Thyroid gland (tissue), 4 donors: ENCODE measurements at places on chromosomes 11 and 22. TPM values are rescaled to one million over a fixed set of nuclear protein-coding genes. Genes with fewer than 3 reads are reported as not detected.

Gene WNT11
- 7.3 TPM for total RNA-seq

Gene CENPM
- total RNA-seq, result 0.56 TPM

Gene SEC14L6
- not detected for total RNA-seq

Gene MMP13
- not detected for total RNA-seq

Gene CHADL
- total RNA-seq, result 7.2 TPM

Gene CD82
- 11.8 TPM for total RNA-seq

Gene OR5L2
- total RNA-seq, result not detected

Gene FZD4
- total RNA-seq, result 36.1 TPM

Gene OR6T1
- total RNA-seq, result not detected

Gene PGR
- total RNA-seq, result 0.89 TPM

Gene DDI1
- total RNA-seq, result 0.13 TPM

Gene MPZL3
- 6.9 TPM for total RNA-seq

Gene LBHD1
- 15.5 TPM for total RNA-seq

Gene NRGN
- 3.6 TPM for total RNA-seq

Gene MMP8
- total RNA-seq, result 0.24 TPM

Gene ARVCF
- total RNA-seq, result 104 TPM

Gene TRIM51G
- total RNA-seq, result not detected

Gene ABTB2
- total RNA-seq, result 5.0 TPM

Gene MYO18B
- not detected for total RNA-seq

Gene SPDYC
- not detected for total RNA-seq

Gene DBX1
- not detected for total RNA-seq

Gene OR2AG1
- not detected for total RNA-seq

Gene RNF141
- 45.3 TPM for total RNA-seq

Gene MPST
- total RNA-seq, result 99.7 TPM

Gene GLYATL2
- total RNA-seq, result not detected

Gene OR6A2
- 0.27 TPM for total RNA-seq

Gene PHOX2A
- total RNA-seq, result not detected

Gene TEX54
- not detected for total RNA-seq

Gene C11orf86
- total RNA-seq, result not detected

Gene RAG2
- total RNA-seq, result 0.79 TPM

Gene TSG101
- 147 TPM for total RNA-seq

Gene MFRP
- not detected for total RNA-seq

Gene GAL3ST3
- total RNA-seq, result 137 TPM

Gene CRYBB2
- total RNA-seq, result not detected

Gene CLNS1A
- 81.8 TPM for total RNA-seq

Gene EHBP1L1
- 14.9 TPM for total RNA-seq

Gene HBG2
- not detected for total RNA-seq

Gene OR51B2
- not detected for total RNA-seq

Gene ACRV1
- total RNA-seq, result not detected

Gene YPEL1
- total RNA-seq, result 4.1 TPM

Gene BIRC2
- total RNA-seq, result 54.4 TPM

Gene SGSM1
- 5.3 TPM for total RNA-seq

Gene OR8B4
- not detected for total RNA-seq

Gene PANX2
- total RNA-seq, result 10.4 TPM

Gene HSPB2
- not detected for total RNA-seq

Gene HTR3B
- total RNA-seq, result not detected

Gene CRY2
- 57.6 TPM for total RNA-seq

Gene CSRP3
- not detected for total RNA-seq

Gene SYT9
- total RNA-seq, result 6.6 TPM

Gene SLC22A6
- not detected for total RNA-seq

Gene SLC6A5
- not detected for total RNA-seq

Gene ZDHHC24
- total RNA-seq, result 24.1 TPM

Gene INSC
- total RNA-seq, result not detected
